ENCODE measurements at places on chromosomes 3 and 15. TPM values are rescaled to one million over a fixed set of nuclear protein-coding genes. Genes with fewer than 3 reads are reported as not detected.
A peak's percentile ranks its signal among the peaks of the same experiment; 100 is the strongest.

Gene LNP1
- total RNA-seq: 5.4 TPM

Gene CPNE9
- total RNA-seq: not detected

- H3K4me3 ChIP-seq: no peak overlapping the region
- no peak overlapping the region for H3K27ac ChIP-seq
- no peaks in the 10 kb centered on the region for H3K4me1 ChIP-seq
- H3K36me3 ChIP-seq: no peaks in the 10 kb centered on the region
- no peaks in the 10 kb centered on the region for H3K27me3 ChIP-seq
Observed at GRCh38 chr3:17738921-17739320, 3.5 kb downstream of the TBC1D5 start.

Gene ISLR
- 59.9 TPM for total RNA-seq

DNA sequence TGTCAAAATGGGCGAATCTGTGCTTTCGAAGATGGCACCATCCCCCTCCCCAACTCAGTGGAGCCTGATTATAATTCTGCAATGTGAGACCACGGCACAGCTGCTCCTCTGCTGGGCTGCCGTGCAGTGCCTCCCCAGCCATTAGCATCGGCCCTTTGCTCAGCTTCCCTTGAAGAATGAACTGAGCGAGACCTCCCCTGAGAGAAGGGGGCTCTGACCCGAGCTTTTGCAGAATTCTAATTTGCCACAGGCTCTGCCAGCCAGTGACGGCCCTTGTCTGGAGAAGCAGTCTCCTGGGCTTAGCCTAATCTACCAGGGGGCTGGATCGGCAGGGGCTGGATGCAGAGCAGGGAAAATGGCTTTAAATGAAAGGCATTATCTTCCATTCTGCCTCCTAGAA is 57.2 kb downstream of the GLDN start:
- no peaks in the 10 kb centered on the region for H3K36me3 ChIP-seq
- no peak overlapping the region for H3K4me3 ChIP-seq
- peak; percentile 30 for DNase-seq

Gene CADM2
- total RNA-seq: 6.5 TPM

DNA sequence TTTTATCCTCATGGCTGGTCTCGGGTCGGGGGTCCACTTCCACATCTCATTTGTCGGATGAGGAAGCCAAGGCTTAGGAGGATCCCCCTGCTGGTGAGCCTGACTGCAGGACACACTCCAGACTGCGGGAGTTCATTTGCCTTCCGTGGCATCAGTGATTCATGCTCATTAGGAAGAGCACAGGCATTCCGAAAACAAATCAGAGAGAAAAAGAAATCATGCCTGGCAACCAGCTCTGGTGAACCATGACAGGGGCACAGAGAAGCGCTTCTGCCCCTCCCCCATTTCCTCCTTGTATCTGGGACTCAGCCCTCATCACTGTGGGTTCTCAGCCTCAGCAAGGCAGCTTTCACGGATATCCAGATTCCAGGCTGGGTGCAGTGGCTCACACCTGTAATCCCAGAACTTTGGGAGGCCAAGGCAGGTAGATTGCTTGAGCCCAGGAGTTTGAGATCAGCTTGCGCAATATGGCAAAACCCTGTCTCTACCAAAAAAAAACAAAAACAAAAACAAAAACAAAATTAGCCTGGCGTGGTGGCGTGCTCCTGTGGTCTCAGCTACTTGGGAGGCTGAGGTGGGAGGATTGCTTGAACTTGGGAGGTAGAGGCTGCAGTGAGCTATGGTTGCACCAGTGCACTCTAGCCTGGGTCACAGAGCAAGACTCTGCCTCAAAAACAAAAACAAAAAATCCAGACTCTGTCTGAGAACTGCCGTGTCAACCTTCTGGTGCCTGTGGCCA is 28.4 kb downstream of the IRAK2 start:
- H3K36me3 ChIP-seq: no peaks in the 10 kb centered on the region
- H3K27me3 ChIP-seq: no peaks in the 10 kb centered on the region
- H3K4me1 ChIP-seq: peaks cover 70% of the 10 kb centered on the region

Gene PCOLCE2
- total RNA-seq: 79.1 TPM

Gene GNAT1
- total RNA-seq: not detected

Gene LRRIQ4
- total RNA-seq: 0.43 TPM

Gene TIMP4
- total RNA-seq: 31.1 TPM

DNA sequence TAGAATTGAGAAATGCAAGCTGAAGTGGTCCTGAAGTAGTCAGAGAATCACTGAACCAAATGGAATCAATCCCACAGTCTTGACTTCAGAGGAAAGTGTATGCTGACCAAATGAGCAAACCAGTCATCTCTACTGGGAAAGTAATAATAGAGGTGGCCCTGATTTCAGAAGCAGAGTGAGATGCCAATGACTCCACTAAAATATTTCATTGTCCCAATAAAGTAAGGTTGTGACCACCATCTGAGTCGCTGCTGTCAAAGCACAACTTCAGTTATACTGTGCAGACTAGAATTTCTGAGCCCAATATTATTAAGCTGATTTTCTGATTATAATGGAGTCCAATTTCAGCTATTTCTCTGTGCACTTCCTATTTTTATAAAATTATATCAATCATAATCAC is 334.4 kb upstream of the THBS1 start:
- H3K36me3 ChIP-seq: no peaks in the 10 kb centered on the region
- H3K27ac ChIP-seq: no peak overlapping the region
- no peak overlapping the region for H3K4me3 ChIP-seq
- no peak for DNase-seq
- no peaks in the 10 kb centered on the region for H3K27me3 ChIP-seq
- peaks cover 9% of the 10 kb centered on the region for H3K4me1 ChIP-seq

Measured in right atrium auricular region (tissue), 2 donors.